ENCODE measurements at places on chromosomes 13 and 19.

- DNase-seq, result no peak
Observed at GRCh38 chr19:49557641-49558325, 22.6 kb downstream of the NOSIP start.

DNA sequence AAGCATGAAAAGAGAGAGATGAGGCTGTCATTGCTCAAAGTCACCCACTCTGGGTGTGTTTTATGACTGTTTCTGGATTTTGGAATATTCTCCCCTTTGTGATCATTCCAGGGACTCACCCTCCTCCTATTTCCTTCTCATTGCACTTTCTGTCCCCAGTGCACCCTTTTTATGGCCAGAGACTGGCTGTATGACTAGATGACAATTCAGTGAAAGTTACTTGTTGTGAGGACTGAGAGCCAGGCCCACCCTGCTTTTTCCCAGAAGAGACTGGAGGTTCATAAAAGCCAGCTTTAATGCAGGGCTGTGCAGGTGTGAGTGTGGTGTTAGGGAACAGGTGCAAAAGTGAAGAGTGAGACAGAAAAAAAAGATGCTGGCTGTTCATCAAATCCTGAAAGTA lies 17.3 kb downstream of the CEACAM7 start:
- DNase-seq, result no peak

- DNase-seq, result peak; percentile 66
Observed at GRCh38 chr19:40549007-40549708, 27.5 kb upstream of the SHKBP1 start.

GRCh38 chr19:58059003-58059670 lies at the start of gene ZNF135:
Gene ZNF135 (plus strand): TSS chr19:58059282. CDS start chr19:58060003, 721 bp downstream.
- DNase-seq, result peak; percentile 78

- DNase-seq, result peak; percentile 47
Observed at GRCh38 chr13:74090869-74091605, 43.2 kb downstream of the KLF12 start.
